ENCODE measurements at places on chromosomes 4 and X.

DNA sequence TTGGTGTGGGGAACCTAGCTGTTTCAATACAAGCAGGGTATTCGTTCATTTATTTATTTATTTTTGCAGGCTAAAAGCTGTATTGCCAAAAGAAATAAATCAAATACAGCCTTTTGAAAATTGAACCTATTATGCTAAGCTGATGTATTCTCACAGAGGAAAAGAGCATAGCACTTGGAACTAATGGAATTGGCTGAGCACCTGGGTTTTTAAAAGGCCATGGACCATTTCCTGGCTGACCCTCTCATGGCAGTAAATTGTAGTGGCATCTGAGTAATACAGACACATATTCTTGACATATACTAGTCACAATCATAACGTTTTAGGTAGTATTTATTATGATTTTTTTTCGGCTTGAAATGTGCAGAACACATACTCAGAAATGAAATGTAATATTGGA, 71.8 kb upstream of the ALG13 start:
- DNase-seq: no peak

- peak; percentile 9 for DNase-seq
Measured at GRCh38 chr4:145909281-145909715, 29.3 kb downstream of the ZNF827 start.

DNA sequence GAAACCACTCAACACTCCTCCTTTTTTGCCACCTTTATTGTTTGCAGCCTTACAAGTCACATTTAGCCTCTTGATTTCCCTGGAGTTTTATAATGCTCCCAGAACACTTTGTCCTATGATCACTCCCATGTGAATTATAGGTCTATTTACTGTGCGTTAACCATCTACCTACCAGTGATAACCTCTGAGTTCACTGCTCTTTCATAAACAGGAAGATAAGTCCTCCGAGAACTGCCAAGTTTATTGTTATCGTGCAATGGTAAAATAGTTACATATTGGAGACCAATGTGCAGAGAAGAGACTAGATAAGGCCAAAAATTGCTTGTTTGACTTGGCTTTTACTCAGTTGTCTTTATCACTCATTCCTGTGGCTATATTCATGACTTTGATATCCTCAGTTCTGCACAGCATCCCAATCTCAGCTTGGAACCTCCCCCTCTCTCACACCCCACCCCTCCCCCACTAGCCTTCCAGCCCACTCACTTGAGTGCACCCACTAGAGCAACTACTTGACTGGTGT, 12.9 kb upstream of the NUDT9 start:
- no peak for DNase-seq

- peak; percentile 52 for DNase-seq
Measured at GRCh38 chr4:1748465-1748995, 27.2 kb downstream of the TACC3 start.

DNA sequence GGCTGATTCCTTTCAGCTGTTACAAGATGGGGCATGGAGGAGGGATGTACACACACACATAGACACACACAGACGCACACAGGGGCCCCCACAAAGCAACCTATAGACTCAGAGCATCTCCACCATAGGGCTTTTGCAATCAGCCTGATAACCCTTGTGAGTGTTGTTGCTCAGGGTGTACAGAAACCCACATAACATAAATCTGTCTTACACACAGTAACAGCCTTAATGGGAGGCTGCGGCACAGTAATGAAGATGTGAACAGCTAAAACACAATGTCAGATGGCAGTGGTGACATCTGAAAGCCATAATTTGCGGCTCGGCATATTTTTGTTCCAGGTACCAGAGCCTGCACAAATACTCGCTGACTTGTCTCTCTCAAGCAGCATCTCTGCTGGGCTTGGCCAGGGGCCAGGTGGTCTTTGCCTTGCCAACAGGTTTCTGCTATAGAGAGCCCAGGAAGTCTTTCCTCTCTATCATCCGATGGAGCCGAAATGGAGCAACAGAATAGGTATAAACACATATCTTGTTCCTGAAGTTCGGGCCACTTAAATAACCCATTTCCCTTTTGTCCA, 357.2 kb upstream of the GATB start:
- DNase-seq: no peak

GRCh38 chrX:34218063-34218462, 85.9 kb upstream of the FAM47A start:
- DNase-seq: no peak

- no peak for DNase-seq
Measured at GRCh38 chrX:109390556-109390955, 91.3 kb downstream of the GUCY2F start.

DNA sequence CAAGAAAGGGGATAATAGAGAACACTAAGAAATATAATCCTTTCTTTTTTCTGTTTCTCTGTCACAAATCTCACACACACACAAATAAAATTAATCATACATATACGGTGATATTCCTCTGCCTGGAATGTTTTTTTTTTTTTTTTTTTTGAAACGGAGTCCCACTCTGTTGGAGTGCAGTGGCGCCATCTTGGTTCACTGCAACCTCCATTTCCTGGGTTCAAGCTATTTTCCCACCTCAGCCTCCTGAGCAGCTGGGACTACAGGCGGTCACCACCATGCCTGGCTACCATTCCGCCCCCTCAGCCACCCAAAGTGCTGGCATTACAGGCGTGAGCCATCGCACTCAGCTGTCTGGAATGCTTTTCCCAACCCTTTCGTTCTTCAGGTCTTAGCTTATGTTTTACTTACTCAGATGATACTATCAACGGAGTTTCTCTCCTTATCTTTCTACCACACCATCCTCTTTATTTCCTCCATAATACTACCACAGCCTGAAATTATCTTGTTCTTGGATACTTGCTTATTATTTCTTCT, 69.3 kb downstream of the ANKRD17 start:
- no peak for DNase-seq

GRCh38 chrX:118536687-118537461, 41.3 kb downstream of the DOCK11 start:
- peak; percentile 18 for DNase-seq

GRCh38 chr4:75995727-75996126, 5.0 kb upstream of the SDAD1 start:
- peak; percentile 31 for DNase-seq

GRCh38 chrX:31421441-31421840, 349.6 kb upstream of the FTHL17 start:
- no peak for DNase-seq

DNA sequence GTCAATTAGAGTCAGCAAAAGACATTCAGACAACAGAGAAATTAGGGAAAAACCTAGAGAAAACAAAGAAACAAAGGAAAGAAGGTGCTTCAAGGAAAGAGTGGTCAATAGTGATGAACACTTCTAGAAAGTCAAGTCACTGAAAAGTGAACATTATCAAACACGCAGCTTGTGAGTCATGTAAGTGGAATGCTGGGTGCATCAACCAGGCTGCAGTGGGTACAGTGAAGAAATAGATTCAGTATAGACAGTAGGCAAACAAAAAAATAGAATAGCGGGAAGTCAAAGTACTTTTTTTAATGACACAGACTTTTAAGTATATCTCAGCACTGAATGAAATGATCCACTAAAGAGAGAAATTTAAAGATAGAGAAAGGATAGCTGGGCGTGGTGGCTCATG, 245.8 kb downstream of the ARHGAP24 start:
- peak; percentile 58 for DNase-seq

DNA sequence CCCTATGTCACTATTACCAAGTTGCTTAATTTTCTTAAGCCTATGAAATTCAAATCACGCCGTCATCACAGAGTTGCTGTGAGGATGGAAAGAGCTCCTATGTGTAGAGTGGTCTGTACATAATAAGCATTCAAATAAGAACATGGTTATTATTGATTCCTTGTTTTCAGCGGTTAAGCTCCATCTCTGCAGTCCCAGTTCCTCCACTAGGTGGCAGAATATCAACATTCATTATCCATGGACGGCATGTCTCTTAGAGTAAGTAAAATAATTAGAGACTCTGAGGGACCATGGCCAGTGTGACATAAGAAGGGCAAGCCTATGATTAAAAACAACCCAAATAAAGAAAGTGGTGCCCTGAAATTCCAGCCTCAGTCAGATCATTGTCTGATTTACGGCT, 132.5 kb upstream of the NHS start:
- DNase-seq: peak; percentile 40

GRCh38 chr4:151865312-151865711, 104.5 kb upstream of the GATB start:
- no peak for DNase-seq

DNA sequence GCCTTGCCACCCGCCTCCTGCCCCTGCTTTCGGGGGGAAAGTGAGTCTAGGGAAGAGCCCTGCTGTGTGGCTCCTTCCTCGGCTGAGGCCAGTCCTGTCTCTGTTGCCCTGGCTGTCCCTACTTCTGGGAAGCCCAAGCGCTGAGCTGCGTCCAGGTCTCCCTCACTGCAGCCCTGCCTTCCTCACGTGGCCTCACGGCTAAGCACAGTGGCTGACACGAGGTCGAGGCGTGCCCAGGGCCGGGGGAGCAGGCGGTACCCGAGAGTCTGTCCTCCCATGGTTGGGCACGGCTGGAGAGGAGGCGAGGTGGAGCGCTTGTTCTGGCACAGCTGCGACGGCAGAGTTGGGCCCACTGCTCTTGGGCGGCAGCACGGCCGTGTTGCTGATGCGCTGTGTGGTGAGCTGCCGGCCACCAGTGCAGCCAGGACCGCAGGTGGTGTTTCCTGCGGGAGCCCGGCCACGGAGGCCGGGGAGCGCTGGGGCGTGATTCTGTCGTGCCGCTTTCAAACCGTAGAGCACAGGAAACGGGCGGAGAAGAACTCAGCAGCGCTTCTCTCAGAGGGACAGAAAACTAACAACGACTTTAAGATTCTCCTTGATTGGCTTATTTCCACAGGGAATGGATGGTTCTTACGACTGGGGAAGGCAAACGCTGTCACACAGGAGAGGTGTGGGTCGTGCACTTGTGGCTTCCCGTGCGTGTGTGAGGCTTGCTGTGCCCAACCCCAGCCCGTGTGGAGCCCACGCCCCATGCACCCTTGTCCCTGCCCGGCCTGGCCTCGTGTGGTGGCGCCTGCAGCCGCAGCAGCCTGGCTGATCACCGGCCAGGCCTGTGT, 21.3 kb downstream of the MAEA start:
- no peak for DNase-seq

DNA sequence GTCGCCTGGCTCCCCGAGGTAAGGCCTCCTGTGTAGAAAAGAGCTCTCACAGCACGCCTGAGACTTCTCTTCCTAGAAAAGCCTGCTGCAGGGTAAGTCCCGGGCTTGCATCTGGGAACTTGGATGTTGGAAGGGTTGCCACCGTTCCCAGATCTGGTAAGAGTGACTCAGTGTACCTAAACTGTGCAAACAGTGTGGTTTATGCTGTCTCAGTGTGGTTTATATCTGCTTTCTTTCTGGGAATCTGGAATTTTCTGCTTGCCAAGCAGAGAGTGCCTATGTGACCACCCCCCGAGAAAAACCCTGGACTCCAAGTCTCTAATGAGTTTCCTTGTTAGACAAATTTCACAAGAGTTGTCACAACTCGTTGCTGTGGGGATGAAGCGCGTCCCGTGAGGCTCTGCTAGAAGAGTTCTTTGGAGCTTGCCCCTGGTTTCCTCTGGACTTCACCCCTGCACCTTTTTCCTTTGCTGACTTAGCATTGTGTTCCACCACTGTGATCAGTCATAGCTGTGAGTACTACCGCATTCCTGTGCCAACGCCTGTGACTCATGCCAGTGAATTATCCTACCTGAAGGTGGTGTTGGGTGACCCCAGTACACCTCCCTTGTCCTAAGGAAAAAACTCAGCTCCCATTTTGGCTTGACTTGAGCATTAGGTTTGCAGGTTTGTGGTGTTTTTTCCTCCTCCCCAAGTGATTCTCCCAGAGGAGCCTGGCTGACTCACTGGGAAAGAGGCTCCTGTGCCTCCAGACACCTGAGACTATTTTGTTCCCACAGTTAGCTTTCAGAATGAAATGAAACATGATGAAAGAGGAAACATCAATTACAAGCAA, 14.5 kb downstream of the SLC2A9 start:
- DNase-seq: peak; percentile 78

GRCh38 chrX:42783451-42783850, 5.5 kb upstream of the PPP1R2C start:
- DNase-seq: no peak

DNA sequence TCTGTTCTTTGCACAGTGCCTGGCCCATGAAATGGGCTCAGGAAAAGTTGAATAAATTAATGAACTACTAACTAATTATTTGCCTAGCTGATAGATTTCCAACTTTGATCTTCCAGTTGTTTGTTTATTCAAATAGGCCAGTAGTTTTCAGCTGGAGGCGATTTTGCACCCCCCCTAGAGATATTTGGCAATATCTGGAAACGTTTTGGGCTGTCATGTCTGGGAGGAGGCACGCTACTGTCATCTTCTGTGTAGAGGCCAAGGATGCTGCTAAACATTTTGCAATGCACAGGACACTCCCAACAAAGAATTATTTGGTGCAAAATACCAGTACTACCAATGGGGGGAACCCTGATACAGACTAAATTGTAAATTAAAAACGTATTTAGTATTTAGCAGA, 81.9 kb downstream of the VCX2 start:
- no peak for DNase-seq

DNA sequence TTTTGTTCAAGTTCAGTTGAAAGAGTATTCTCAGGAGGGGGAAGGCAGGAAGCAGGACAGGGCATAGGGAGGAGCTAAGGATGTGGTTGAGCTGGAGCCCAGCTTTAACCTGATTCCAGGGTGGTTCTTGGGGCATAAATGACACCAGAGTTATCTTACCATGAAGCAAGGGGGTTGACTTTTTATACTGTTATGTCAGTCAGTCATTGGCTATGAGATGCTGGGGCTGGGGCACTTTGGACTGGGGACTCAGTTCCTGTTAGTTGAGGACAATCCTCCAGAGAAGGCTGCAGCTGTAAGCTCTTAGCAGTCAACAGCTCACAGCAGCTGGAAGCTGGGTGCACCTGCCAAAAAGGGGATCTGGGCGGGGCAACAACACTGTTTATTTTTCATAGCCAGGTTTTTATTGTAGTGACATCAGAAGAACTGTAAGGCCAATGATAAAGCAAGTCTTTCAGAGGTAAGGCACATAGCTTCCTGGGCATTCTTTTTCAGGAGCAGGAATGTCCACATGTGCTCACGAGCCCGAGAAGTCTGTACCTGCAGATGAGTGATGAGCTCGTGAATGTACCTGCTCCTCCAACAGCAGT, 78.5 kb downstream of the MID1IP1 start:
- no peak for DNase-seq

- DNase-seq: no peak
Measured at GRCh38 chr4:26493461-26493860, 3.2 kb upstream of the CCKAR start.

DNA sequence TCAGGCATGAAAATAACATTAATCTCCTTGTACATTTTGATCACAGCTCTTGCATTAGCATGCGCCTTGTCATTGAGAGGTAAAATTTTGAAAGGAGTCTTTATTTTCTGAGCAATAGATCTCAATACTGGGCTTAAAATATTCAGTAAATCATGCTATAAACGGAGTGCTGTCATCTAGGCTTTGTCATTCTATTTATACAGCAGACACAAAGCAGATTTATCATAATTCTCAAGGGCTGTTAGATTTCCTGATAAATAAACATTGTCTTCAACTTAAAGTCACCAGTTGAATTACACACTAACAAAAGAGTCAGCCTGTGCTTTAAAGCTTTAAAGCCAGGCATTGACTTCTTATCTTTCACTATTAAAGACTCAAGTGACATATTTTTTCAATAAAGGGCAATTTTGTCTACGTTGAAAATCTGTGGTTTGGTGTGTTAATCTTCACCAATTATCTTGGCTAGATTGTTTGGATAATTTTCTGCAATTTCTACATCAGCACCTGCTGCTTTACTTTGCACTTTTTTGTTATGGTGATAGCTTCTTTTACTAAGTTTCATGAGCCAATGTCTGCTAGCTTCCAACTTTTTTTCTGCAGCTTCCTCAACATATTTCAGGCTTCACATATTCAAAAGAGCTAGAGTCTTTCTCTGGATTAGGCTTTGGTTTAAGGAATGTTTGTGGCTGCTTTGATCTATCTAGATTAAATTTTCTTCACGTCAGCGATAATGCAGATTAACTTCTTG, 27.9 kb upstream of the UGT2B4 start:
- no peak for DNase-seq
